ENCODE measurements at places on chromosomes 3 and 15. TPM values are rescaled to one million over a fixed set of nuclear protein-coding genes. Genes with fewer than 3 reads are reported as not detected.

Gene DPPA4
- not detected for total RNA-seq

Gene CCR3
- total RNA-seq = 0.17 TPM

Gene PAQR9
- total RNA-seq = 1.3 TPM

Gene OCA2
- total RNA-seq = not detected

Gene CSPG5
- 6.1 TPM for total RNA-seq

Gene NISCH
- total RNA-seq = 58.6 TPM

Gene CAMK1
- 7.2 TPM for total RNA-seq

Gene GANC
- total RNA-seq = 10.8 TPM

Gene UTS2B
- 1.5 TPM for total RNA-seq

Gene HYAL2
- 36.9 TPM for total RNA-seq

Gene MOBP
- 0.57 TPM for total RNA-seq

Gene CLDN18
- total RNA-seq = 3.3 TPM

Gene DUOXA2
- not detected for total RNA-seq

Gene FILIP1L
- 5.2 TPM for total RNA-seq

Gene TICRR
- 41.7 TPM for total RNA-seq

Gene TNNC1
- 26.5 TPM for total RNA-seq

Gene CCDC14
- total RNA-seq = 60.6 TPM

Gene CD200
- total RNA-seq = not detected

Gene TMEM158
- 2.5 TPM for total RNA-seq

Measured in Calu3 (cell line).